Epithelial cell of proximal tubule (primary cell): ENCODE measurements at places on chromosomes 12 and 14. TPM values are rescaled to one million over a fixed set of nuclear protein-coding genes. Genes with fewer than 3 reads are reported as not detected.

TPPP2 gene
- not detected in 2 replicates for total RNA-seq

CCDC60 gene
- total RNA-seq: not detected in 2 replicates

KRT72 gene
- total RNA-seq: not detected in 2 replicates

ARG2 gene
- total RNA-seq: 25.9 TPM in 2 replicates

ZDHHC22 gene
- 0.07 TPM in 1 of 2 replicates, not detected in the other for total RNA-seq

NKX2-1 gene
- total RNA-seq: not detected in 2 replicates

SERPINA12 gene
- not detected in 2 replicates for total RNA-seq

TMEM233 gene
- total RNA-seq: 0.17 TPM in 1 of 2 replicates, not detected in the other

HOXC10 gene
- total RNA-seq: 9.5 and 15.7 TPM in 2 replicates

CSAD gene
- total RNA-seq: 1.6 and 10.4 TPM in 2 replicates

LTB4R2 gene
- 1.3 and 2.7 TPM in 2 replicates for total RNA-seq

MGP gene
- total RNA-seq: 0.72 and 9.3 TPM in 2 replicates

RHOJ gene
- total RNA-seq: 0.23 and 0.43 TPM in 2 replicates

GRCh38 chr12:122888232-122888752 lies 7.6 kb downstream of the VPS37B start:
- DNase-seq: peak; percentile 98

DNA sequence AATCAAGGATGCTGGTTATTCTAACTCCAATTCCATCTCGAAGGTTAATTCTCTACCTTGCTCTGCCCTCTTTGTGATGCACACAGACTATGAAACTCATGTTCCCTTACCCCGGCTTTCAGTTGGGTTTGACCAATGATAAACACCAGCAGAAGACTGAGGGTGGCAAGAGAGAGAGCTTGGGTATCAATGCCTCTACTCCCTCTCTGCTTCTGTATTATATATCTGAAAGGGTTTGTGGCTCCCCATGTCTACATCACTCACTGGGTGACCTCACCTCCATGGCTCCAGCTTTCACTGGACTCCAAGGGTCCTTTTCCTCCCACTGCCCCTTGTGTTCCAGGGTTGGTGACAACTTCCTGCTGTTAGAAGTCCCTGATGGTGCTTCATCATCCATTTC lies 659.0 kb upstream of the TBX3 start:
- DNase-seq: no peak

GRCh38 chr12:31906557-31907301 lies 52.5 kb upstream of the RESF1 start:
- no peak for DNase-seq

DNA sequence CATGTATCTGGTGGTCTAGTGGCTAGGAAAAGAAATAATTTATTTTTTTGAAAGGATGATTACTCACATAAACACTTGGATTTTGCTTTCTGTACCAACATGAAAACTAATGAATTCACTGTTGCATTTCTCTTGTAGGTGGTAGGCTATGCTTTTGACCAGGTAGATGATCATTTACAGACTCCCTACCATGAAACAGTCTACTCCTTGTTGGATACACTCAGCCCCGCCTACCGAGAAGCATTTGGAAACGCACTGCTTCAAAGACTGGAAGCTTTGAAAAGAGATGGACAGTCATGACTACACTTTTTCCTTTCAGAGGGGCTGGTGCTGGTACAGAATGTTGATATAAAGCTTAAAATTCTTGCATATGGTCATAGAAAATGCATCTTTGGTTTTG lies 6.5 kb upstream of the AK7 start:
- no peak for DNase-seq

DNA sequence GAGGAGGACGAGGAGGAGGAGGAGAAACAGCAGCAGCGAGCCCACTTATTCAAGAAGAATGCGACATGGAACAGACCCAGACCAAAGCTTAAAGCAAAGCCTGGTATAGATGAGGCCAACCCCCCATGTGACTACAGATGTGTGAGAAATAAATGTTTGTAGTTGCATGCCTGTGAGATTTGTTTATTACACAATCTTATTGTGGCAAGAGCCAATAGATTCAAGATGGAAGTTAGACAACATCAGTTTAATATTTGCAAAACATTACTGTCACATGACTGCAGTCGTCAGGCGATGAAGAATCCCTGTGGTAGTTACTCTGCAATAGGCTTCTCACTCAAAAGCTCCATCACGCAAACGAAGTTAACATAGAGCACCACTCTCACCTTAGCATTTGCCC lies 17.2 kb upstream of the SLC35F4 start:
- no peak for DNase-seq

DNA sequence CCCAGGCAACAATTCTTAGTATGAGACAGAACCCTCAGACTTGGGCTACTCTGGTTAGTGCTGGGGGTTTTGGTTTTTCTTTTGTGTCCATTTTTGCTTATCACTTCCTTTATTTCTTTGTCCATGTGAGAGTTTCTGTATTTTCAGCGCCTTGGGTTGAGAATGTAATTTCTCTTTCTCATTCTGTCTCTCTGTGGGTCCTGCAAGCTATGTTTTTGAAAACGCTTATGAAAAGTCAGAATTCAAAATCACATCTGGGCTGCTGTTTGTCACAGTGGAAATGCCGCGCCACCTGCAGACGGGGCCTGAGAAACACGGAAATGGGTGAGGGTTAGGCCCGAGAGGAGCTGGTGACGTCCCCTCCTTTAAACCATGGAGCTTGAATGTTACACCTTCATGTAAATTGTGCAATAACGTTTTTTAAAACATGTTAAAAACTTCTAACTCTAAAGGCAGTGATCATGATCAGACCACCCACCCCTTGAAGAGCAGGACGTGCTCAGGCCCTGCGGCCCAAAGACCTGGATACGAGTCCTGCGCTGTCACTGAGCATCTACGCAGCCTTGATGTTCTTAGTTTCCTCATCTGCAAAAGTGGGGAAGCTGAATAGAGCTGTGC lies 26.1 kb downstream of the JDP2 start:
- no peak for DNase-seq

GRCh38 chr12:8681129-8681884 lies 16.5 kb upstream of the RIMKLB start:
- DNase-seq: no peak

DNA sequence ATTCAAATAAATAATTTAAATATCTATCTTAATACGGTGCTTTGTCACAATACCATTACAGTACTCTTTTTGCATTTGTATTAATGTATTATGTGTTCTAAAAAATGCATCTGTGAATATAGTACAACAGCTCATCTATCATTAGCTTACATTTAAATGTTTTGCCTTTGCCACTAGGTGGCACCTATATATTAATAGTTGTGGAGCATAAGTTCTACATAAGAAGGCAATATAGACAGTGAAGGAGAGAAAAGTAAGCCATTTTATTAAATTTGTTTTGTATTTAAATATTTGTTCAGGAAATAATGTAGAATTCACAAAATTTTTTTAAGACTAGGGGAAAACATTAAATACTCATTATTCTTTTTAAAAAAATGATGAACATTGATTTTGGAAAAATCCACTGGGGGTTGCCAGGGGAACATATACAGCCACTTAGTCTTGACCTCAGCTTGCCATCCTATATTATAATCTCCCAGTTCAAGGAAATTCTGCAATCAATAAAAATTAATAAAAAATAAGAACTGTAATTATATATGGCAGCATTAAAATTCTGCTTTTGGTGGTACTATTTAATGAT lies 9.8 kb downstream of the CCER1 start:
- no peak for DNase-seq

- no peak for DNase-seq
These were observed 7.4 kb downstream of the ACOT2 start for GRCh38 chr14:73576391-73576790.

GRCh38 chr12:125944446-125944845 lies 879.2 kb downstream of the AACS start:
- no peak for DNase-seq

- peak; percentile 67 for DNase-seq
These were observed 415.4 kb downstream of the DPF3 start for GRCh38 chr14:72478471-72478893.

- no peak for DNase-seq
These were observed 195.1 kb upstream of the RTL1 start for GRCh38 chr14:101098641-101099040.

DNA sequence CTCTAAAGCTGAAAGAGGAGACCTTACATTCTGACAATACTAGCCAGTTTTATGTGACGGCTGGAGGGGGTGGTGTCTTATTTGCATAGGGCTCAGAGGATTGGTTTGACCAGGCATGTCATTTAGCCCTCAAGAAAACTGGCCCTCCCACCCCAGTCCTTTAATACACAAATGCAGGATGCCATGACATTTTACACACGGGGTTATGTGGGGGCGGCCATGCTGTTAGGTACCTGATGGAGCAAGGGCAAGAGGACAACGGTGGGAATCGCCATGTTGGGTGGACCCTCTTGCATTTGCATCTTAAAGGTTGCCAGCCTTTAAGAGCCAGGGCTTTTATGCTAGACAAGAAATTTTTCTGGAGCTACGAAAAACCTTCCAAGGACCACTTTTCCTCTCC lies 23.3 kb downstream of the MDM2 start:
- DNase-seq: no peak

GRCh38 chr12:19010087-19010486 lies 119.4 kb upstream of the PLEKHA5 start:
- no peak for DNase-seq

DNA sequence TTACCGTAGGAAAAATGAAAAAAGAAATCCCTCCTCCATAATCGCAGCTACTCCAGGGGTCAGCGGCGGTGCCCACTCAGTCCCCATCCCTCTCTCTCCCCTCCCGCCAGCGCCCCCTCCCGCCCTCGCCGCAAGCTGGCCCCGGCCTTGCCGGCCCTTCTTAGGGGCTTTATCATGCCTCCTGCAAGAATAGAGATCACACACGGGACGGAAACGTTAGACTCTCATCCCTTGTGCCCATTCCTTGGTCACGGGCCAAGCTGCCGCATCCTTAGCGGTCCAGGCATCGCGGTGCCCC lies 692 bp upstream of the COX14 start:
- DNase-seq: no peak

DNA sequence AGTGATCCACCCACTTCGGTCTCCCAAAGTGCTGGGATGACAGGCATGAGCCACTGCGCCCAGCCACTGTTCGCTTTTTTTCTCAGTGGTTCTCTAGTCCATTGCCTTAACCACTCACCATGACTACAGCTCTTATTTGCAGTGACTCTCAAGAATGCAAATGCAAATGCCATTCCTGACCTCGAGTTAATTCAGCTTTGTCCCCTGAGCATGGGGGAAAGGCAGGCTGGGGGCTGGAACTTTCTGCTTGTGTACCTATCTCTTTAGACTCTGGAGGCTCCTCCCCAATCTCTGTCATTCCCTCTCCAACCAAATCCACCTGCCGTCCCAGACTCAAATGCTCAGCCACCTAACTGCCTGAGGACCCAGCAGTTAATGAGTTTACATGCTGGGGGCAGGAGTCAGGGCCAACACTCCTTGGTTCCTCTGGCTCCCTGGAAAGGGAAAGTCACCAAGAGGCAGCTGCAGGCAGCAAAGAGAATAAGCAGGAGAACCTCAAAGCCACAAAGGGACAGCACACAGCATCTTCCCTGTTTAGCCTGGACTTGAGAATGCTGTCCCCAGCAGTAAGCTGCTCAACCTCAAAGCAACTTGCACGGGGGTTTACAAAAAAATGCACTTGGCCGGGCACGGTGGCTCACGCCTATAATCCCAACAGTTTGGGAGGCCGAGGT lies 5.3 kb upstream of the HNF1A start:
- DNase-seq: peak; percentile 86

DNA sequence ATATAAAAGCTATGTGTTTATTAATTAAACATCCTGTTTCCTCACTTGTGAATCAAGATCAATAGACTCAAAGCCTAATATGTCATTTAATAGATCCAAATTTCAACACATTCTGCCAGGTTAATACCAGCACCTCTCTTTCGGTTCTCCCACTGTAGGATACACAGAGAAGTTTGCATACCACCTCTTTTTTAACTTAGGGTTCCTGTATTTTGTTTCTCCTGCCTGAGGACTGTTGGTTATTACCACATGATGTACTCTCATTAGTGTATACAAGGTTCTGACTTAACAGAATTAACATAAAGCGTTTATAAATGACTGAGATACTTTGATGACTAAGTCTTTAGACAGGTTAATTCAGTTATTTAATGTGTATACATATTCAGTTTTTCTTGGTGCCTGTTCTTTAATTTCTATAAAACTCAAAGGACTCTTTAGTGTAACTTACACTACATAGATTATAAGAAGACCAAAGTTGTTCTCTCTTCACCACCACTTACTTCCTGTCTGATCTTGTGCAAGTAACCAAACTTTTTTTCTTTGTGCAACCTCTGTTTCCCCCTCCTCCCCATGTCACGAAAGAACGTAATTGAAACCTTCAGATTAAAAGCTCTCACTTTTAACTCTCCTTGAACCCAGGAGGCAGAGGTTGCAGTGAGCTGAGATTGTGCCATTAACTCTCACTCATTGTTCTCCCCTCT lies 89.8 kb upstream of the DNM1L start:
- DNase-seq: no peak

DNA sequence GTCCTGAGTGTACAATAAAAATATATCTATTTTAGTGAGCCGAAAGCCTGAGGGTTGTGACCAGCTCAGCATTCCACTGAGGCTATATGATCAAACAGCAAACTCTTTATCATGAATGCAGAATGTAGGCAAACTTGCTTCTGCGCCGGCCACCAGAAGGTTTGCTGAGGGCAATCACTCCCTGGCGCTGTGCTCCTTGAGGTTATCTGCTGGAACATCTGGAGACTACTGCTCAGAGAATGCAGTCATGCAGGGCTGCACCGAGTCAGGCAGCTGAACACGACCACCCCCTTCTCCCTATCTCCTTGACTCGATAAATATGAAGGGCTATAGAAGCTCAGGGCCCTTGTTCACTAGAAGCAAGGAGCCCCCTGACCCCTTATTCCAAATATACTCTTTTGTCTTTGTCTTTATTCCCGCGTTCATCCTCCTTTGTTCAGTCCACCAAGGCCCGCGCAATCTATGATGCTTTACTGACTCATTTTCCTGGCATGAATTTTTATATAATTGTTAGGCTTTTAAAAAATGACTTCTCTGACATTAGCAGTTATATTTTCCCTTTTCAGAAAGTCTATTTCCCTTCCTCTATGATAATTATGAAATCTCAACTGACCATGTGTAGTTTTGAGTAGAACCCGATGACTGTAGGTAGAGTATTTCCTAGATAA lies 1089.3 kb downstream of the SLC16A7 start:
- no peak for DNase-seq

- DNase-seq: no peak
These were observed 26.9 kb downstream of the GCN1 start for GRCh38 chr12:120167529-120168095.

- no peak for DNase-seq
These were observed 6.7 kb downstream of the HOXC5 start for GRCh38 chr12:54039417-54040147.

GRCh38 chr14:99212646-99213045 lies 59.4 kb downstream of the BCL11B start:
- no peak for DNase-seq

- no peak for DNase-seq
These were observed 212.8 kb upstream of the SYT1 start for GRCh38 chr12:78651755-78652154.
